ENCODE measurements at places on chromosomes 7 and 10. TPM values are rescaled to one million over a fixed set of nuclear protein-coding genes. Genes with fewer than 3 reads are reported as not detected.

Gene ITGA8
- not detected for total RNA-seq

Gene GLCCI1
- total RNA-seq: 1.6 TPM

Gene BAIAP2L1
- 11.1 TPM for total RNA-seq

Gene CCDC7
- 1.5 TPM for total RNA-seq

Gene SYT15
- 0.08 TPM for total RNA-seq

DNA sequence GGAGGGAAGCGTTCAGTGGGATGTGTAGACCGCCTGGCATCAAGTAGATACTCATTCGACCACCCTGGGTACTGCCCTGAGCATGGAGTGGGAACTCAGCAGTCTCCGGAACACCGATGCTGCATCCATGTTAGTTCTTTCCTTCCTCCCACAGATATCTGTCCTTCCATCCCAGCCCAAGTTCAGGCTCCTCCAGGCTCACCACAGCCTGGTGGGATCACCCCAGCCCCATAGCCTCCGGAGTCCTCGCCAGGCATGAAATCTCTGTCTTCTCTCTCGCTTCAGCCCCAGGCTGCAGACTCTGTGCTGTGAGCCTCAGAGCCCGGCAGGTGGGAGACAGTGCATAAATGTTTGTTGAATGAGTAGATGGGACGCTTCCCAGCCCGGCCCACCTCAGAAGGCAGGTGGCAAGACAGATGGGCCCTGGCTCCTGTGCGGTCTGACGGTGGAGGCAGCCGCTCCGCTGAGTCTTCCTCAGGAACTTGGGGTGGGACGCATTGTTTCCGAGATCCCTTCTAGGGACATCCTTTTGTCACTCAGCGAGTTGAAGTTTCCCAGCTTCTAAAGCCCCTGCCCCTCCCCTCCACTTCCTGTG is 42.9 kb downstream of the ELFN1 start:
- DNase-seq: no peak

GRCh38 chr7:115352375-115352774 is 430.5 kb downstream of the MDFIC start:
- peak; percentile 72 for DNase-seq

DNA sequence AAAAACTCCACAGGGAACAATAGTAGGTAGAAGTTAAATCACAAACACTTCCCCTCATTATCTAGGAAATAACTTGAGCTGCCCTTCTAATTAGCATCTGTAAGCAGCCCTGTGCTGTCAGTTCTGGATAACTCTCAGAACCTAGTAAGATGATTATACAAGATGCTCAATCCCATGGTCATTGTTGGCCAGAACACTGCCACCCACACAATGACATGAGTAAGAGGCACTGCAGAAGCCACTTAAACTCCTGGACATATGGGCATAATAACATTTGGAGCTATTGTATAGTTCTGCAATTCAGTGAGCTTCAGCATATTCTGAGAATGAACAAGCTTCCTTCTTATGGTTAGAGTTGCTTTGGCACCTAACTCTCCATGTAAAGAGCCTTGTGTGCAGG is 153.8 kb downstream of the PLPP4 start:
- DNase-seq: no peak

- no peak for DNase-seq
Observed at GRCh38 chr10:113278664-113279063, 274.2 kb upstream of the HABP2 start.

GRCh38 chr10:30818854-30819253 is 189.3 kb upstream of the LYZL2 start:
- no peak for DNase-seq

- no peak for DNase-seq
Observed at GRCh38 chr7:124879771-124880170, 49.9 kb downstream of the POT1 start.

DNA sequence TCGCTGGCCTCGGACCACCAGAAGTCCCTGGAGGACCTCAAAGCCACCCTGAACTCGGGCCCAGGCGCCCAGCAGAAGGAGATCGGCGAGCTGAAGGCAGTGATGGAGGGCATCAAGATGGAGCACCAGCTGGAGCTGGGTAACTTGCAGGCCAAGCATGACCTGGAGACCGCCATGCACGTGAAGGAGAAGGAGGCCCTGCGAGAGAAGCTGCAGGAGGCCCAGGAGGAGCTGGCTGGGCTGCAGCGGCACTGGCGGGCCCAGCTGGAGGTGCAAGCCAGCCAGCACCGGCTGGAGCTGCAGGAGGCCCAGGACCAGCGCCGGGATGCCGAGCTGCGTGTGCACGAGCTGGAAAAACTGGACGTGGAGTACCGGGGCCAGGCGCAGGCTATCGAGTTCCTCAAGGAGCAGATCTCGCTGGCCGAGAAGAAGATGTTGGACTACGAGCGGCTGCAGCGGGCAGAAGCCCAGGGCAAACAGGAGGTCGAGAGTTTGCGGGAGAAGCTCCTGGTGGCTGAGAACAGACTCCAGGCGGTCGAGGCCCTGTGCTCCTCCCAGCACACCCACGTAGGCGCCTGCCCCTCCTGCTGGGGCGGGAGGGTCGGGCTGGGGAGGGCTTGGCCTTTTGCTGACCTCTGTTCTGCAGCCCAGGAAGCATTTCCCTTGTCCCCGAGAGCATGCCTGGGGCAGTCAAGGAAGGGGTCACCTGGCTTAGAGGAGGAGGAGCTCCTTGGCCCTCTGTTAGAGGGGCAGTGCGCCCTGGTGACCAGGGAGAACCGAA is 77.3 kb upstream of the GTF2IRD1 start:
- DNase-seq: no peak

DNA sequence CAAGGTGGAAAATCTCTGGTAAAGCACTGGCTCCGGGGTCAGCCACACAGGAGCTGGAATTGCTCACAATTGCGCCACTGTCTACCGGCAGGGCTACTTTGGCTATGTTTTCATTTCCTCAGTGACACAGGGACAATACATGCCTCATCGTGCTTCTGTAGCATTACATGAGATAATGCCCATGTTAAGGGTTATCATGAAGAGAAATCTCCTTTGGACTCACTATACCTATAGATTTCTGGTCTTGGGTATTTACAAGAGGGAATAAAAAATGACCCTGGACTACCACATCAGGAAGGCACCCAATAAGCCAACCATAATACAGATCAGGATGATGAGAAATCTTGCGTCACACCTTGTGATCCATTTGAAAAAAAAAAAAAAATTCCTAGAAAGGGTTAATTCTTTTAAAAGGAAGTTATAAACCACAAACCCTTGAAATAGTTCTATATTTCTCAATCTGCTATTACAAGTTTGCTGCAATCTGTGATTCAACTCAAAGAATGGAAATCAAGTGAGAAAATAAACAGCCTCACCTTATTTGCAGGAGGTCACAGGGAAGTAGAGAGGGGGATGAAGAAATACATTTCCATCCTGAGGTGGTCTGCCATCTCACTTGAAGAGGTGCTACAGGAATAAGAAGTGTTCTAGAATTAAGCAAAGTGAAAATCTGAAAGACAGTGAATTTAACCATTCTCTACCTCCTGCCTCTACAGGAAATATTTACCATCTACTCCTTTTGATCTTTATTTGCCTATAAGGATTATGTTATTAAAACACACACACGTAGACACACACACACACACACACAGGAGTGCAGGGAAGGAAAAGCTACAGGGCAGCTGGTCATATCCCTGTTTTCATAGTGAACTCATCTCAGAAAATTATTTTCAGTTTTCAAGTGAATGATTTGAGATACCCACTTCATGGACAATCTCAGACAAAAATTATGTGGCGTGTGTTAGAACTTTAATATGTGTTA is 231.3 kb upstream of the CELF2 start:
- peak; percentile 55 for DNase-seq

GRCh38 chr10:50392966-50393718 is 141.8 kb upstream of the ASAH2 start:
- peak; percentile 74 for DNase-seq

DNA sequence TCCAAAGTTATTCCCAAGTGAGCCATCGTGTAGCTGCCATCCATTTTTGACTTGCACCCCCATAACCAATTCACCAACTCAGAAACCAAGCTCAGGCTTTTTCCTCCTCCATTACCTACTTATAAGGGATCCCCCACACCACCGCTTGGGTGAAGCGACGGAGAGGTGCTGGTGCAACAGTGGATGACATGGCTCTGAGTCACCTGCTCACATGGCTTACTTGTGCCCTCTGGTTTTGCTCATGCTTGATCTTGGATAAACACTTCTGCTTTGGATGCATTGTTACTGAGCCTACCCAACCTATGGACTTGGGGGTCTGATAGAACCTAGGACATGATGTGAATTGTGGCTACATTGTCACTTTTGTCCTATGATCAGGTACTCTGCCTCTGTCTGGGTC is 12.0 kb upstream of the AKR1B1 start:
- peak; percentile 91 for DNase-seq

- peak; percentile 36 for DNase-seq
Observed at GRCh38 chr10:70619271-70620019, 16.9 kb upstream of the PRF1 start.

DNA sequence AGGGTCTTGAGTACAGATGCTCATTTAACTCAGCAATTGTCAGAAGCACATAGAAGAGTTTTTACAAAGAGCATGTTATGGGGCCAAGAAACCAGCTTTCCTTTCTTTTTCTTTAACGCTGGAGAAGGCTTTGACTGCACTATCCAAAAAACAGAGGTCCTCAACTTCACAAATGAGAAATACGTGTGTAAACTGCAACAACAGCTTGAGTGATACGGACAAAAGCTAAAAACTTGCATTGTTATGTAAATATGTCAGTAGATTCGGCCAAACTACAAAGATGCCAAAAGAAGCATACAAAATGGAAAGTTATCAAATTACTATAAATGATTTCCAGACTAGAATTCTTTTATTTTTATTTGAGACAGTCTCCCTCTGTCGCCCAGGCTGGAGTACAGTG is 62.4 kb upstream of the C10orf90 start:
- DNase-seq: no peak

- no peak for DNase-seq
Observed at GRCh38 chr7:1144269-1144771, 15.7 kb downstream of the ZFAND2A start.

Measured in HT1080 (cell line).